CD8-positive, alpha-beta memory T cell (primary cell): ENCODE measurements at places on chromosomes 3 and 15. TPM values are rescaled to one million over a fixed set of nuclear protein-coding genes. Genes with fewer than 3 reads are reported as not detected.

The DLL4 gene
- not detected for total RNA-seq

The CSTA gene
- not detected for total RNA-seq

DNA sequence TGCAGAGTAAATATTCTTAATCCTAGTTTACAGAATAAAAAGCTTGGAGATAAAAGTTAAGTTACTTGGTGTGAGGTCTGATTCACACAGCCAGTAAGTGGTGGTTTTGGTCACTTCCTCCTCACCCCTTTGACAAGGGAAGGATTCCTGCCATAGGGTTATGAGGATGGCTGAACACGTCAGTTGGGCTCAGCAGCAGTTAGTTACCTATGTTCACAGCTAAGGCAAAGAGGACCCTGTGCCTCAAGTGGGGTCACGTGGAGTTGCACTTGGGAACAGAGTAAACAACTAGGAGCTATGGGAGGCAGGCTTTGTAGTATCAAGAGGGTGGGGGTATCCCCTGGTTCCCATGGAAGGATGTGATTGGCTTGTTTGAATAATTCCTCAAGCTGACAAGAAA, 232.2 kb downstream of the UBE2E2 start:
- no peak overlapping the region for H3K27ac ChIP-seq
- DNase-seq: no peak
- no peaks in the 10 kb centered on the region for H3K4me1 ChIP-seq
- no peaks in the 10 kb centered on the region for H3K36me3 ChIP-seq
- no peak overlapping the region for H3K4me3 ChIP-seq

- no peak overlapping the region for H3K27ac ChIP-seq
- no peak for DNase-seq
- no peak overlapping the region for H3K4me3 ChIP-seq
- H3K4me1 ChIP-seq: no peaks in the 10 kb centered on the region
These were observed 57.0 kb upstream of the PTX3 start for GRCh38 chr3:157379525-157380140.

- peaks cover 14% of the 10 kb centered on the region for H3K27me3 ChIP-seq
- H3K27ac ChIP-seq: no peak overlapping the region
- no peaks in the 10 kb centered on the region for H3K36me3 ChIP-seq
- H3K4me1 ChIP-seq: no peaks in the 10 kb centered on the region
- no peak overlapping the region for H3K4me3 ChIP-seq
These were observed 775 bp downstream of the ARNT2 start for GRCh38 chr15:80404761-80405553.

DNA sequence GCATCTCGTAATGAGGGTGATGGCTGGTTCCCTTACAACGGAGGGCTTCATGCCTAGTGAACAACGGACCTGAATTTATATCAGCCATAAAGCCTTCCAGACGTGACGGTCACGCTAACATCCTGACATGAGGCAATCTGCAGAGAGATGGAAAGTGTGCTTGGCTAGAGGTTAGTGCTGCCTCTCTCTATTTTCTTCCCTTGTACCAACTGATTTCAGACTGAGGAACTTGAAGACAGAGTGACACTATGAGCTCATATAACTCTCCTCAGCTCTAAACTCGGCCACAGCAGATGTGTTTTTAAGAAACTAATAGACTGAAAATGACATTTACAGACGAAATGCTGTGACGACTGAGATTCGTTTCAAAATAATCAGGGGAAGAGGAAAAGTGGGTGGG, 122.4 kb downstream of the XXYLT1 start:
- no peak overlapping the region for H3K27ac ChIP-seq
- peaks cover 20% of the 10 kb centered on the region for H3K4me1 ChIP-seq
- DNase-seq: no peak
- H3K4me3 ChIP-seq: no peak overlapping the region

DNA sequence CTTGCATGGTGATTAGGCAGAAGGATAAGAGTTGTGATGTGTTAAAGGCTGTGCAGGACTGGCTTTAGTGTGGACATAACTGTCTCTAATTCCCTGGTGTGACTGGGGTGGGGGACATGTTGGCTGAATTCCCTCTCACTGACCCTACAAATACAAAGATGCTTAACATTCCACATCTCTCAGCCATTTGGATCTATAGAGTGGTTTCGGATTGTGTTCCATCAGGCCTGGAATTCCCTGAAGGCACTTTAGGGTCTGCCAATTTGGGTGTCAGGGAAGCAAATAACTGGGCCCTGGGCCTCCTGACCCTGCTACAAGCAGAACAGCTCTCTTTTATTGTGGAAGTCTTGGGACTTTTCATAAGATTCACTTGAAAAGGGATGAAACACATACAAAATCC, 56.2 kb downstream of the ARHGEF26 start:
- no peaks in the 10 kb centered on the region for H3K36me3 ChIP-seq
- no peak for DNase-seq
- no peak overlapping the region for H3K4me3 ChIP-seq
- H3K27me3 ChIP-seq: no peaks in the 10 kb centered on the region
- H3K27ac ChIP-seq: no peak overlapping the region

- DNase-seq: no peak
- H3K4me3 ChIP-seq: no peak overlapping the region
- no peaks in the 10 kb centered on the region for H3K4me1 ChIP-seq
These were observed 353.6 kb downstream of the SHQ1 start for GRCh38 chr3:72494626-72495025.

GRCh38 chr3:99918715-99919114, 101.1 kb downstream of the CMSS1 start:
- no peaks in the 10 kb centered on the region for H3K27me3 ChIP-seq
- no peak for DNase-seq
- H3K4me1 ChIP-seq: no peaks in the 10 kb centered on the region
- no peak overlapping the region for H3K4me3 ChIP-seq
- H3K36me3 ChIP-seq: no peaks in the 10 kb centered on the region
